NCI-H187 (cell line): ENCODE measurements at places on chromosomes 12 and 14.

GRCh38 chr14:101006008-101006407 is 102.5 kb upstream of the RTL1 start:
- no peak for DNase-seq

GRCh38 chr12:39116861-39117260 is 211.5 kb upstream of the CPNE8 start:
- no peak for DNase-seq

DNA sequence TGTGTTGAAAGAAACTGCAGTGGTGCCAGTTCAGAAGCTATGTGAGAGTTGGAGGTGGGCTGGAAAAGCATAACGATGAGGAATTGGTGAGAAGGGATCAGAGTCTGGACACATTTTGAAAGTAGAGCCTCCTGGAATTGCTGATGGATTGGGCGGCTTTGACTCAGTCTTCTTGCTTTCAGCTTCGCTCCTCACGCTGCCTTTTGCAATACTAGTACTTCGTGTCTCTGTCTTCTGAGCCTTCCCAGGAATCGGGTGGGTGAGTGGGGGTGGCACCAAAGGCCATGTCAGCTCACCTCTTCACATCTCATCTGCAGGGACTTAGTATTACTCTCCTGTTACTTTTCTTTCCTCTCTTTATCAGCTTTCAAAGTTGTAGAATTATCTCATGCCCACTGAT is 101.6 kb upstream of the RFX4 start:
- no peak for DNase-seq

DNA sequence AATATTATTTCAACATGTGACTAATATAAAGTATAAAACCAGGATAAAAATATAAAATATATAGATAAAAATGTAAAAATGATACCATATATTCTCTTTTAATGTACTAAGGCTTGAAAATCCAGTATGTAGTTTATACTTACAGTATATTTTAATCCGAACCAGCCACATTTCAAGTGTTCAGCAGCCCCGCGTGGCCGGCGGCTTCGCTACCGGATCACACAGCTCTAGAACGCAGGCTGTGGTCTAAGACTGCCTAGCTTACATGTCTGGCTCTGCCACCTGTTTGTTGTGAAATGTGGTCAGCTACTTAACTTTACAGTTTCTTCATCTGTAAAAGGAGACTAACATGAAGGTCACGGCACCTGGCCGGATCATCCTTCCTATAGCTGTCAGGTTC is 189.7 kb upstream of the TBX3 start:
- DNase-seq: no peak

- DNase-seq: no peak
These were observed 12.5 kb upstream of the FOXN3 start for GRCh38 chr14:89429199-89430181.

DNA sequence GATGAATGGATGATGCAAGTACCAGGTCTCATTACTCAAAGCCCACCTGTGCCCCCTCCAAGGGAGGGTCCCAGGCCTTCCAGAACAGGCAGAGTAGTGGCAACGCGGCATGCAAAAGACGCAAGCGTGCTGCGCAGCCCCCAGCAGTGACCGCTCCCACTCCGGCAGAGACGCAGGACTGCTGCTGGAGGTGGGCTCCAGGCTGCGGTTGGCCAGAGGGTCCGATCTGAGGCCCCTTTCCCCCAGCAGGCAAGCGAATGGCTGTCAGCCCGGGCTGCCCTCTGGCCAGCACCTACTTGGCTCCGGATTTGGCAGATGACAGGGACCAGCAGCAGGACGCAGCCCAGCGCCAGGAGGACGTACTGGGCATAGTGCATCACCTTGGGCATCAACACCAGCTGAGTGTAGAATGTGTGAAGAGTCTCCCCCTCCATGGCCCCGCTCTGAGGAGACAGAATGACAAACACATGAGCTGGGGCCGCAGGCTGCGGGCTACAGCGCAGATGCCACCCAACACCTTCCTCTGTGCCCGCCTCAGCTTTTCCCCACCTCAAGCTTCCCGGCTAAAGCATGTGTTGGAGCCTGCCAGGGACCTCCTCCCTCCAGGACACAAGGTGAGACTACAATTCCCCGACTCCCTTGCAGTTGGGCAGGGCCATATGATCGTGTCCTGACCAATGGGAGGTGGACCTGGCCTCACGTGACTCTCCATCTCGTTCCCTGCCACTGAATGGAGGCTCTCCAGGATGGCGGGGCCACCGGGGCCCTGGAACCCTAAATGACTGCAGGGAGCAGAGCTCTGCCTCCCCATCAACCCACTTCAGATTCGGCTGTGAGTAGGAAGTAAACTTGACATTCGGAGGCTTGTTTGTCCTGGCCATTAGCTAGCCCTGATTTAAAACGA is 77.4 kb downstream of the SCARB1 start:
- peak; percentile 89 for DNase-seq

- peak; percentile 26 for DNase-seq
These were observed 65.9 kb downstream of the KCNA1 start for GRCh38 chr12:4975574-4975973.

DNA sequence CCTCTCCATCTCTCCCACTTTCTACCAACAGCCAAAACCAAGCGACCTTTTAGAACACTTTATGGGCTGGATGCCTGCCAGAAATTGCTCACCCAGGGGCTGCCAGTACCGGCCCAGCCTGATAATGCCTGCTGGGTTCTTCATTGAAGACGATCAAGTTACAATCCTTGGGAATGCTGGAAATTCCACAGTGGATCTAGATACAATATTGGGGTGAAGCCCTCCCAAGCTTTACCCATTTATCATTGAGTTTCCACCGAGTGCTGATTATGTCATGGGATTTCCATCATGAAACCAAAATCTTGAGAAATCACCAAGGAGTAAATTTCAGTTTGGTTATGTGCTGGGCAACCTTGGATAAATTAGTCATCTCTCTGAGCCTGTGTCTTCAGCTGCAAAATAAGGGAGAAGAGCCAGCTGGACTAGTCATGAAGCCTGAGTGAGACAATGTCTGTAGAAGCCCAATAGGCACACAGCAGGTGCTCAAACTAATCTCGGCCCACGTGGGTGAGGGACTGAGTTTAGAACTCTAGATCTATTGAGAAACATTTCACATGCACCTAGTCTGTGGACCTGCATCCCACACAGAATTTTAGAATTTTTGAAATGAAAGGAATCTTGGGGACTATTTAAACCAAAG is 75.5 kb upstream of the CLMN start:
- DNase-seq: no peak

GRCh38 chr12:109130297-109131153 is 14.1 kb downstream of the ACACB start:
- DNase-seq: no peak

- DNase-seq: no peak
These were observed 13.3 kb downstream of the SLCO1B1 start for GRCh38 chr12:21144309-21144708.

DNA sequence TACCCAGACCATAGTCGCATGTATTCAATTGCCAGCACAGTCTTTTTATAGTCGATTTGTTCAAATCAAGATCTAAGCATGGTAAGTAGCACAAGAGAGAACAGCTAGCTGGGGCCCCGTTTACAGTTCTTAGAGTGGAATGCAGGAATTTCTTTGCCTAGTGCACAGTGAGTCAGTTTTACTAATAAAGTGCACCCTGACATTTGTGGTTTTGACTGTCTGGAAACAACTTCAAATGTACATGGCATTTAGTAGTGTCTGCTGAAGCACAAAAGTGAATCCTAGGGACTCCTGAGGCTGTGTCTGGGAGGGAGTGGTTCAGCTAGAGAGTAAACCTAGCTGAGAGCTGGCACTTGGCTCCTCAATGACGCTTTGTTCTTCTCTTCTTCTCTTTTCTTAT is 64.9 kb downstream of the TMX1 start:
- no peak for DNase-seq
